ENCODE measurements at places on chromosomes 12 and 14. TPM values are rescaled to one million over a fixed set of nuclear protein-coding genes. Genes with fewer than 3 reads are reported as not detected.

The PIP4P1 gene
- 28.0 TPM for total RNA-seq

The DLK1 gene
- total RNA-seq: not detected

The PRR13 gene
- total RNA-seq: 237 TPM

The PIWIL1 gene
- total RNA-seq: not detected

The NEUROD4 gene
- total RNA-seq: not detected

The DCN gene
- not detected for total RNA-seq

All from activated CD8-positive, alpha-beta memory T cell treated with anti-CD3 and anti-CD28 coated beads for 36 hours (primary cell).